Eye (tissue), 1 donor: ENCODE measurements at places on chromosomes 11 and 22.

DNA sequence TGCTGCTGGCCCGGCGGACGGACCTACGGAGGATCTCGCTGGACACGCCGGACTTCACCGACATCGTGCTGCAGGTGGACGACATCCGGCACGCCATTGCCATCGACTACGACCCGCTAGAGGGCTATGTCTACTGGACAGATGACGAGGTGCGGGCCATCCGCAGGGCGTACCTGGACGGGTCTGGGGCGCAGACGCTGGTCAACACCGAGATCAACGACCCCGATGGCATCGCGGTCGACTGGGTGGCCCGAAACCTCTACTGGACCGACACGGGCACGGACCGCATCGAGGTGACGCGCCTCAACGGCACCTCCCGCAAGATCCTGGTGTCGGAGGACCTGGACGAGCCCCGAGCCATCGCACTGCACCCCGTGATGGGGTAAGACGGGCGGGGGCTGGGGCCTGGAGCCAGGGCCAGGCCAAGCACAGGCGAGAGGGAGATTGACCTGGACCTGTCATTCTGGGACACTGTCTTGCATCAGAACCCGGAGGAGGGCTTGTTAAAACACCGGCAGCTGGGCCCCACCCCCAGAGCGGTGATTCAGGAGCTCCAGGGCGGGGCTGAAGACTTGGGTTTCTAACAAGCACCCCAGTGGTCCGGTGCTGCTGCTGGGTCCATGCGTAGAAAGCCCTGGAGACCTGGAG, 74.1 kb downstream of the LRP5 start:
- DNase-seq, result no peak

DNA sequence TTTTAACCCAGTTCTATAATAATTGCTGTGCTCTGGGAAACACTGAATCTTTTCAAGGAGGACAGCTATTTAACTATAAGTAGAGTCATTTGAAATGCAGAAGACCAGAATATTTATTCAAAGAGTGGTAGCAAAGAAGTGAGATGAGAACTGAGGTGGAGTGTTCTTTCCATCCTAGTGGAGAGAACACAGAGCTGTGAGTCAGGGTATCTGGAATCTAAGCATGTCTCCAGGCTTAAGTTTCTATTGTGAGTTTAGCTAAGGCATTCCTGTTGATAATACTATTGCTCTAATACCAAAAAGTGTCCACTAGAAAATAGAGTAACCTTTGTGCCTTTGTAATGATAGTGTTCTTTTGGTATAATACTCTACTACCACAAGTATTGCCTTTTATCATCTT, 32.4 kb downstream of the JAM3 start:
- no peak for DNase-seq

DNA sequence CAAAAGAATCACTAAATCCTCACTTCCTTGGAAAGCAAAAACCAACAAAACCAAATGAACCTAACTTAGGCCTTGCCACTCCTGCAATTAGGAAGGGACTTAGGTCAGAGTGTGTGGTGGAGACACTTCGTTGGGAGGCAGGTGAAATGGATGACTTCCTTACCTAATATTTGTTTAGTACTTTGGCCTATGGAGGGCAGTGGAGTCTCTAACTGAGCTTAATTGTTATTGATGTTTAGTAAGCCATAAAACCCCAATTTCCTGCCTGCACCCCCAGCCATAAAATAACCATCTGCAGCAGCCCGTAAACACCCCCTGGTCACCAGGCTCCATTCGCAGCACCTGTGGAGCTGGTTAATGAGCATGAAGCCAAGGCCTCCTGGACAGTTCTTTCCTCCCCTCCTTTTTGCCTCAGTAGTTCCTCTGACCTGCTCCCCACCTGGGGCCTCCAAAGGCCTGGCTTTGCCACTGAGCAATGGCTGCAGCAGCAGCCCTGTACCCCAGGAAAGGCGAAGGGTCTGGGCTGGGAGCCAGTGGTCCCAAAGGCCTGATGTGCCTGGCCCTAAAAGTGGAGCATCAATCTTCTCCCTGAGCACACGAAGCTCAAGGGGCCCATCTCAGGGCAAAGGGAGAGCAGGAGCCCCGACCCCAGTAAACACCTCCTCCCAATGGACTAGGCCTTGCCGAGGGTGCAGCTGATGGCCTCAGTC, 15.6 kb upstream of the SYT13 start:
- DNase-seq, result no peak

DNA sequence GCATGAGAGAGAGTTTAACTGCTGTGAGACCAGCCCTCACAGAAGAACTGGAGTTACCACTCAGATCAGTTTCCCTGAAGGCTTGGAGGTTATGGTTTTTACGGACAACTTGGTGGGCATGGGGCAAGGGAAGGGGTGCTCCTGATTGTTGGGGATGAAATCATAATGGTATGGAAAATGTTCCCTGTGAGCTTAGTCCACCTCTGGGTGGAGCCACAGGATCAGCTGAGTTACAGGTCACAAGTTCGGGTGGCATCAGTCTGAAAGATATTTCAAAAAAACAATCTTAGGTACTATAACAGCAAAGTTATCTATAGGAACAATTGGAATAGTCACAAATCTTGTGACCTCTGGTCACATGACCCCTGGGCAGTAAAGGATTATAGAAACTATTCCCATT, 162.9 kb downstream of the DLG2 start:
- no peak for DNase-seq

DNA sequence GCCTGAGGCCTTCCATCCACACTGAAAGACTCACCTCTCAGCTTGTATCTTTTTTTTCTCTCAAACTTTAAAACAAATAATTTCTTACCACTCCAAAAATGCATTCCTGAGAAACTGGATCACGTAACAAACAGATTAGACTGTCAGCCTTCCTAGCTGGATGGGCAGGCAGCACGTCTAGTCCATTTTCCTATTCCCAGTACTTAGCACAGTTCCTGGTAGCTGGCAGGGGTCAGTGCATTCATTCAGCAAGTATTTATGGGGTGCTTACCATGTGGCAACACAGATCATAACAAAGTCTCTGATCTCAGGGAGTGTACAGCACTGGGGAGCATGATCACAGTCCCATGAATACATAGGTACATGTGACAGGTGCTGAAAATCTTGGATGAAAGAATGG, 89.6 kb downstream of the UBASH3B start:
- no peak for DNase-seq

DNA sequence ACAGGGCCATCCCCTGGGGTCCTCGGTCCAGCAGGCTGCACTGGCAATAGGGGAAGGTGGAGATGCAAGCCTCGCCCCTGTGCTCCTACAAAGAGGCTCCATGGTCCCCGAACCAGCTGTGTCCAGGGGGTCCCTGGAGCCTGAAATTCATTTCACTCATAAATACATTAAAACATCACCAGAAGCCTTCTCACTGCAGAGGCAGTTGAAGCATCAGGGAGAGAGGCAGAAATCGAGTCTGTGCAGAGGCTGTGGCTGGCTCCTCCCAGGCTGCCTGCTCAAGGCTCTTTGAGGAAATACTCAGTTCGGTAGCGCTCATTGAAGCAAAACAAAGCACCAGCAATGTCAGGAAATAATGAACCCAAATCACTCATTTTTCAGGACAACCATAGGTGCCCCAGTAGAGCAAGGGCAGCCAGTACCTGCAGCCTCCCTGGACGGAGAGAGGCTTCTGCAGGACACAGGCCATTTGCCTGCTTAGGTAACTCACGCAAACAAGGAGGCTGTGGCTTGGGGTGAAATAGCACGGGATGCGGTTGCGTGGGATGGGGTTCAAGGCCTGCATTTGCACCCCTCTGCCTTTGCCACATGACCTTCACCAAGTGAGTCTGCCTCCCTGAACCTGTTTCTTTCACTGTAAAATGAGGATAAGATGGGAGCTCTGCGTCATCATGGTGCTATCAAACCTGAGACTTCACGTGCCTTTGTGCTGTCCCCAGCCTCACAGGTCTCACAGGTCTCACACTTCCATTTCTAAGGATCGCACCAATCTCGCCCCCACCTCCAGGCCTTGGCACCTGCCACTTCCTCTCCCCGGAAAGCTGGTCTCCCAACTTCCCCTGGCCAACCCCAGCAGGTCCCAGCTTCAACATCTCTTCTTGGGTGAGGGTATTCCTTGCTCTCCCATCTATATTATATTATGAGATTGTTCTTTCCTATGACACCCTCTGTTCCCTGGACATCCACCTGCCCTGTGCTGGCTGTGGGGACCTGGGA, 84.3 kb upstream of the SHISAL1 start:
- peak; percentile 53 for DNase-seq

- DNase-seq, result no peak
These were observed 34.7 kb downstream of the LDHAL6A start for GRCh38 chr11:18490319-18490718.

DNA sequence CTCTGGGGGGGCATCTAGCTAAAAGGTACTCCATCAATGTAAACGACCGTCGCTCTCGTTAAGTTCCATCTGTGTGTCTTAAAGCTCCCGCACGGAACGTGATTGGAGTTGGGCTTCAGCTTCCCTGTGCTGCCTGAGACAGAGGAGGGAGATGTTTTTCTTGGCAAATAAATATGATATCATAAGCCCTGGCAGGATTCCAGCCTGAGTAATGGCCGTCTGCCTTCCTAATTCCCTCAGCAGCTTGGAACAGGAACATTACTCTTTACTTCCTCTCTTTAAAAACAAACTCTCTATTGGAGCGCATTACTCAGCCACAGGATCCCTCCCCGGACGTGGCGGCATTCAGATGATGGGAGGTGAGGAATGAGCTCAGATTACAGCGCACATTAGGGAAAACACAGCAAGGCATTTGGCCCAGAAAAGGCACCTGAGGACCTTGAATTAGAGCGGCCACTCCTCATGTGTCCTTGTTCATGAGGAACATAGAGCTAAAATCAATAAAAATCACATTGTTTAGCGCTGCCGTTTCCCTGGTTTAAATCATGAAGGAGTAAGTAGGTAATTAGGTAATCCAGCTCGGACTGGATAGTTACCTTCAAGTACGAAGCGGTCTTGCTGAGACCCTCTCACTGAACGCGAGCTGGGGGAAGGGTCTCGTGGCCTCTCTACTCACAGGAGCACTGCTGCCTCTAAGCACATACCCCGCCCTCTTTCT, 230.4 kb downstream of the ST3GAL4 start:
- peak; percentile 93 for DNase-seq
